ENCODE measurements at places on chromosomes 16 and 17.

- no peak for DNase-seq
Measured at GRCh38 chr16:11450136-11450535, 104.9 kb downstream of the RMI2 start.

GRCh38 chr17:49971199-49971847 is 2.3 kb downstream of the DLX4 start:
- DNase-seq = no peak

GRCh38 chr16:75234856-75235696 is 16.3 kb downstream of the CTRB1 start:
- no peak for DNase-seq

GRCh38 chr17:65785109-65785508 is 223.7 kb upstream of the AXIN2 start:
- no peak for DNase-seq

GRCh38 chr17:59791603-59792457 is 84.4 kb downstream of the VMP1 start:
- DNase-seq = no peak

Data from erythroblast (primary cell).